Left lung (tissue), 14 donors: ENCODE measurements at places on chromosomes 7 and 10. TPM values are rescaled to one million over a fixed set of nuclear protein-coding genes. Genes with fewer than 3 reads are reported as not detected.

DNA sequence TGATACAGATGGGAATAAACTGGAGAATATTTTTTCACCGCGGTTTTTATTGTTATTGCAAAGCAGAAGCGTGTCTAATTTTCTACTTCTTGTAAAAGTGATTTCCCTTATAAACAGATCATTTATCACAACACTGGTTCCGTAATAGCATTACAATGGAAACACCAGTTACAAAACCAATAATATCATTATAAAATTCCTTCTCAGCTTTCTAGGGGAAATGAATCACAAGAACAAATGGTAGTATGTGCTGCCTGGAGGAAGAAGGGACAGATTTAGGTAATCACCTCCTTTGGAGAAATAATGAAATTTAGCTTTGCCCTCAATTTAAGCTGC lies 2.4 kb upstream of the CCDC6 start:
- no peak for DNase-seq

DNA sequence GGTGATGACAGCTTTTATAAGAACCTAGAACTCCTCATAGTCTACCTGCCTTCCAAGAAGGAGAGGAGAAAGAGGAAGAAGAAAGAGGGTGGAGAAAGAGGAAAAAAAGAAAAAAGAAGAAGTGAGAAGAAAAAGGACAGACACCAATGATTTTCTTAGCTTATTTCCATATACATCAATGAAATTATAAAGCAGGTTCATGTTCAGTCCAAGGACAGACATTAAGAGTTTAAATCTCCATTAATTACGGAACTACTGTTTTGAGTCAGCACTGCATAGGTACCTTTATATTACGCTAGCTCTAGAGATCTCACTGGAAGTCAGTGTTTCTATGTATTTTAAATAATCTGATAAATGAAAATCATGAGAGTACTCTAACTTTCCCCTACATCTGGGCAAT lies 309.0 kb upstream of the HGF start:
- no peak for DNase-seq

MMP21 gene
- 0.13 TPM for total RNA-seq

GRCh38 chr7:12601302-12601869 lies 30.9 kb downstream of the SCIN start:
- no peak for DNase-seq

GTPBP10 gene
- 23.7 TPM for total RNA-seq

GRCh38 chr10:31070691-31071090 lies 39.0 kb upstream of the ZNF438 start:
- DNase-seq = no peak

GRCh38 chr10:29663718-29664117 lies 28.9 kb upstream of the SVIL start:
- DNase-seq = no peak

GRCh38 chr7:137611606-137612005 lies 235.2 kb downstream of the DGKI start:
- DNase-seq = no peak
